ENCODE measurements at places on chromosomes 3 and 15.

DNA sequence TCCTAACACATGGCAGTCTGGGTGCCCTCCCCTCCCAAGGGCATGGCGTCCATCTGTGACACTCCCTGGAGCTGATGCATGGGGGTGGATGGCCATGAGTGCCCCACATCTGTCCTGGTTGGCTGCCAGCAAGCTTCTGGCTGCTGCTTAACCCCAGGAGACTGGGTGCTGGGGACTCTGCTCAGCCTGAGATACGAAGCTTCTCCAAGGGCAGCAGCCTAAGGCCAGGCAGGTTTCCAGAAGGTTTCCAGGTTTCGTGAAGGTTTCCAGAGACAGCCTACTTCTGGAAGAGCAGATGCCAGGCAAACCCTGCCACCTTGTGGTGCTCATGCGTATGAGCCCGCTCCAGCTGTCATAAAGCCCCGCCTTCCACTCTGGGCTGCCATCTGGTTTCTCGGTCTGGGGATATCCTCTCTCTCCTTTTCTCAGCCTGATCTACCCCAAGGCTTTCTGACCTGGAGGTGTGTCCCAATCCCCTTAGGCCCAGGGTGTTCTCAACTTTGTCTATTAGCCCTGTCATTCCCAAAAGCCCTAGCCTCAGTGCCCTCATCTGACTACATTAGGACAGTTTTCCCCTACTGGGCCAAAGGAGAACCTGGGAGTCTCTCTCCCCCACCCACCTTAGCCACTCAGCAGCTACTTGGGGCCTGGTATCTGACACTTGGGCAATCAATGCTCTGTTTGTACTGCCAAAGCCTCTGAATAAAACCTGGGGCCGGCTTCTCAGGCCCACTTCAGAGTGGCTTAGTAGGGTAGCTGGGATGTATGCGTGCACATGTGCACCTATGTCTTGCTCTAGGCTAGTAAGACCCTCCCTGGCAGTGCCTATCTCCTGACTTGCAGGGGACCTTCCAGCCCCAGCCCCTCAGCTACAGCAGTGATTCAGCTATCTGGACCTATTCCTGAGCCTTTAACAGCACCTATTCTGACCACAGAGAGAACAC is 12.0 kb downstream of the MRPL46 start:
- peak; percentile 19 for DNase-seq

- DNase-seq, result no peak
Observed at GRCh38 chr15:99249270-99249841, at the start of gene TTC23. Gene TTC23 (minus strand): TSS chr15:99249581. CDS start chr15:99228712, 20,869 bp downstream.

- peak; percentile 1 for DNase-seq
Observed at GRCh38 chr15:68154923-68155559, 50.1 kb downstream of the CALML4 start.

DNA sequence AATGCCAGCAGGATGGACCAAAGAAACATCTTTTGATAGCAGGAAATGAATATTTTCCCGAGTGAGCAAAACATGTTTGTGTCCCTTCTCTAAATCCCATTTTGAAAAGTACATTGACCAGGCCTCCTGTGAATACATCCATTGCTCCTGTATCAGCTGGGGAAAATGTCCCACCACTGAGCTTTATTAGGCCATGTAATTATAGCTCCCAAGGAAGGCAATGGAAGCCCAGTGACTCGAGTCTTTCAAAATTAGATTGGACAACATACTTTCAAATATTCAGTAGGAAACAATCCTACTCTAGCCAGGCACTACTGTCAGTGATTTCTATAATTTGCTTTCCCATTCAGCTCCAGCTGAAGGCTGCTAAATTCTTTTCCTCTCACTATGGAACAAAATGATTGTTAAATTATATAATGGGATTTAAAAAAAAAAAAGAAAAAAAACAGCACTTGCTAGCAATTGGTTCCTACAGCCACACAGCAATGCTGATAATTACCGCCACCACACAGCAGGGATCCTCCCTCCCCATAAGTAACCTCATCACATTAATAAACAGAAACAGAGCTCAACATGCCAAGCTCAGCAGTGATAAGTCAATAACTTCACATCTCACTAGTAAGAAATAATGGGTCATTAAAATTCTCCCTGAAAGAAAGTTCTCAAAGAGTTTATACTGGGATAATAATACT is 172.4 kb upstream of the SLC2A2 start:
- DNase-seq, result no peak

- DNase-seq, result peak; percentile 1
Observed at GRCh38 chr15:60932051-60932915, 296.8 kb downstream of the RORA start.

- DNase-seq, result no peak
Observed at GRCh38 chr3:27568393-27568792, 84.2 kb upstream of the SLC4A7 start.

DNA sequence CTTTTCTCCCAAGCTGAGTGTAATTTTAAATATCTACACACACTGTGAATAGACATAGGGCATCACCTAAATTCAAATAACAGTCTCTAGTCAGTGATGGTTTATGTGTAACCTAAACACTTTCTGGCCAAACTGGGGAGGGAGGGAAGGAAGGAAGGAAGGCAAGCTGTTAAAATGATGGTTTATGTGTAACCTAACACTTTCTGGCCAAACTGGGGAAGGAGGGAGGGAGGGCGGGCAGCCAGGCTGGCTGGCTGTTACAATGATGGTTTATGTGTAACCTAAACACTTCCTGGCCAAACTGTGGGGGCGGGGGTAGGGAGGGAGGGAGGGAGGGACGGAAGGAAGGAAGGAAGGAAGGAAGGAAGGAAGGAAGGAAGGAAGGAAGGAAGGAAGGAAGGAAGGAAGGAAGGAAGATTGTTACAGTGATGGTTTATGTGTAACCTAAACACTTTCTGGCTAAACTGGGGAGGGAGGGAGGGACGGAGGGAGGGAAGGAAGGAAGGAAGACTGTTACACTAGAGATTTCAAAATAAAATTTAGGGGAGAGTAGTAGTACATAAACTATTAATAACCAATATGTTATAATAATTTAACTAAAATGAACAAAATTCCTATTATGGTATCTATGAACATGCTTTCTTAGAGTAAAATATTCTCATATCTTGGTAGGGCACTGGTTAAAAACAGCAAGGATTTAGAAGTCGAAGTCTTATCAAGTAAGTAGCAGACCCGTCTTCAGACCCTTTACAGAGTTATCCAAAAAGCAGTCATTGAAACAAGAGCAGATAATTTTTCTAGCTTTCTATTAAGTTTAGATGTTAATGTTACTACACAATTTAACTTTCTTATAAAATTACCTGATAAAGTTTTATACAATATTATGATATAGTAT is 148.1 kb downstream of the LMLN start:
- no peak for DNase-seq

DNA sequence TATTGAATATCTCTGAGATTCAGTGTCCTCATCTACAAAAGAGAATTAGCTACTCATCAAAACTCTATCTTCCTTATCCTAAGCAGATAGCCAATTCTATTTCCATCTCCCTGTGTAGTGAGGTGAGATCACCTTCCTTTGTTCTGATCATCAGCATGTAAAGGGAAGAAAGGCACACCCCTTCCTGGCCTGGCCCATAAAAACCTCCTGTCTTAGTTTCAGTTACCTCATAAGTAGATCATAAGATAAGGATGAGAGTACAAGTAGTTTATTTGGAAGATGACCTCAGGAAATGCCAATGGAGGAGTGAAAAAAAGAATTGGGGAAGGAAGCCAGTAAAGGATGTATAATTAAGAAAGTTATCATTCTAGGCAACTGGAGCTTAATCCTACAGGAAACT is 114.5 kb upstream of the GADL1 start:
- no peak for DNase-seq

- no peak for DNase-seq
Observed at GRCh38 chr15:58078591-58078990, 13.1 kb upstream of the ALDH1A2 start.

DNA sequence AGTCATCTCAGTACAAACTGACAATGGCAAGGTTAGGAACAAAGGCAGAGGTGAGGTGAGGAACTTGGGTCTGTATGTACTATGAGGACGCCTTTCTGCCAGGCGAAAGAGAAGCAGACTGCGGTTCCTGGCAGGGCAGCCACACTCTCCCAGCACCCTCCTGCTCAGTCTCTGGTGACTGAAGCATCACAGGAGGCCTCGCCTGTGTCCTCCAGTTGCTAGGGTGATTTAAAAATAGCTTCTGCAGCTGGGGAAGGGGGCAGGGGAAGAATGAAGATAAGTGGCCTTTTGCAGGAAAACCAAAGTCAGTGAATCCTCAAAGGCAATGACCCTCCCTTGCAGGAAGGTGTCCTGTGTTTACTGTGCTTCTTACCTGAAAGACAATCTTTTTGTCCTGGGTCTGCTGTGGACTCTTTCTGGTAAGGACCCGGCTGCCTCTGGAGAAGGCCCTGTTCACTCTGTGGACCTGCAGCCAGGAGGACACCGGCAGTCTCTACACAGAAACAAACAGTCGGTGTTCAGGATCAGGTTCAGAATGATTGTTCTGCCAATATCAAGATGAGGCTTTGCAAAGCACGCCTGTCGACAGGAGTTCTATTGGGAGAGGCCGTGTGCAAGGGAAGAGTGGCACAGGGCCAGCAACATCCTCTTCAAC is 65.7 kb upstream of the DGKG start:
- DNase-seq, result no peak

- DNase-seq, result no peak
Observed at GRCh38 chr3:15926871-15927270, 129.1 kb upstream of the ANKRD28 start.

DNA sequence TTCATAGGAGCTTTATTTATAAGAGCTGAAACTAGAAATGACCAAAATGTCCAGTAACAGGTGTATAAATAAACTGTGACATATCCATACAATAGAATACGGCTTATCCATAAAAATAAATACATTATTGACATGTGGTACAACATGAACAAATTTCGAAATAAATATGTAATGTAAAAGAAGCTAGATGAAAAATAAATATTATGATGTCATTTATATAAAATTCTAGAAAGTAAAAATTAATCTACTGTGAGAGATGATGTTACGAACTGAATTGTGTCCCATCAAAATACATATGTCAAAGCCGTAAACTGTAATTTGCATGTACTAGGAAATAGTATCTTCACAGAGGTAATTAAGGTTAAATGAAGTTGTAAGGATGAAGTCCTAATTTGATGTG is 1104.9 kb downstream of the NSUN3 start:
- no peak for DNase-seq

DNA sequence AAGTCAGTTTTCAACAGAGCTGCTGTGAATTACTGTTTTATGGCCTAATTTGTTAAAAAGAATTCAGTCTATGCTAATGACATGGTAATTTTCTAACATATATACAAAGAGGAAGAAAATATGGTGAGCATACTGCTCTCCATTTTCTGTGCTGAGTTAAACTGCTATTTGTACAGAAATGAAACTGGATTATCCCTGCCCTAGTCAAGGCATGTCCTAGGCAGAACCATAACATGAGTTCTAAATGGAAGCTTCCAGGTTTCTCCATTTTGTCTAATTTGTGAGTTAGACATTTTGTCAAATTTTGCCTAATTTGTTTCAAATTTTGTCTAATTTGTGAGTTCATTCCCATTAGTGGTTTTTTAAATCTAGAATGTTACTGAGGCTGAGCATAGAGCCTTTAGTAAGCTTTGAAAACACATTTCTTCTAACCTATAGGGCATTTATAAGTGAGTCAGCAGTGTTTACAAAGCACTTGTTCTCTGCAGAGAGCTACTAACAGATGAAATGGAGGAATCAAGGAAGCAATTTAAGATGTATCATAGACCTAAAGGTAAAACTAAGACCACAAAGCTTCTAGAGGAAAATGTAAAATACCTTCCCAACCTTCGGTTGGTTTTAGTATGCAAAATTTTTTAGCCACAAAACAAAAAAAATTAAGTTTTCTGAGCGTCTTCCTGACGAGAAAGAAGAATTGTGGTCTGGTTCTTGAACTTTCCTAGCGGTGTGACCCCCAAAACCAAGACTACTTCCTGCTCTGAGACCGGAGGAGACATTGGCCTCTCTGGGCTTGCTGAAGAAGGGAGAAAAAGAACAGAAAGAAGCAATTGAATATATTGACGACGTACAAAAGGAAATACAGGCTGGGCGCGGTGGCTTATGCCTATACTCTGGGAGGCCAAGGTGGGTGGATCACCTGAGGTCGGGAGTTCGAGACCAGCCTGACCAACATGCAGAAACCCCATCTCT is 9.8 kb downstream of the P2RY14 start:
- DNase-seq, result no peak

Measured in stimulated activated naive CD4-positive, alpha-beta T cell (primary cell).